ENCODE measurements at places on chromosomes 5 and 9.

DNA sequence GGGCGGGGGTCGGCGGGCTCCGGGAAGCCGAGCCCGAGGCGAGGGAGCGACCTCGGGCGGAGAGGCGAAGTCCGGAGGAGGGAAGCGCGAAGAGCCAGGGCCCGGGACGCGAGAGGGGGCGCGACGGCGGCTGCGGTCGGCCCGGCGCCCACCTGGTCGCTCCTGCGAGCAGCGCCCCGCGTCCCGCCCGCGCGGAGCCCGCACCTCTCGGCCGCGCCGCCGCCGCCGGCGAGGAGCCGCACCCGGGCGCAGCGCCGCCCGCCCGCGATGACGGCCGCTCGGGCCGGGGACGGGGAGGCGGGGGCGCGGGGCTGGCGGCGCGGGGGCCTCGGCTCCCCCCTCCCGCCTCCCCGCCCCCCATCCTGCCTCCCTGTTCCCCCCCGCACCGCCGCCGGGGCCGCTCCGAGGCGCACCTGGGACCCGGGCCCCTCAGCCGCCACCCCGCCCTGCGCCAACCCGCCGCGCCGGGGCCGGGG is 2.6 kb downstream of the NR5A1 start:
- DNase-seq = no peak

DNA sequence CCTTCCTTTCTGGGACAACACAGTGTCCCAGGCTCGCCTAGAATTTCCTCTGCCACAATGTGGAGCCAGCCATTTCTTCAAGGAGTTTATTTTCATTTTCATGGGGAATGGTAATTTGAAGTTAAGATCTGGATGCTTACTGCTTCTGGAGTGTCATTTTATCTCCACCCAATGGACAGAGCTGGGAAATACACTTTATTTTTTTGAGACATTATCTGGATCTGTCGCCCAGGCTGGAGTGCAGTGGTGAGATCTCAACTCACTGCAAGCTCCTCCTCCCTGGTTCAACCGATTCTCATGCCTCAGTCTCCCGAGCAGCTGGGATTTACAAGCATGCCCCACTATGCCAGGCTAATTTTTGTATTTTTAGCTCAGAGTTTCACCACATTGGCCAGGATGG is 12.7 kb upstream of the THG1L start:
- DNase-seq = no peak

DNA sequence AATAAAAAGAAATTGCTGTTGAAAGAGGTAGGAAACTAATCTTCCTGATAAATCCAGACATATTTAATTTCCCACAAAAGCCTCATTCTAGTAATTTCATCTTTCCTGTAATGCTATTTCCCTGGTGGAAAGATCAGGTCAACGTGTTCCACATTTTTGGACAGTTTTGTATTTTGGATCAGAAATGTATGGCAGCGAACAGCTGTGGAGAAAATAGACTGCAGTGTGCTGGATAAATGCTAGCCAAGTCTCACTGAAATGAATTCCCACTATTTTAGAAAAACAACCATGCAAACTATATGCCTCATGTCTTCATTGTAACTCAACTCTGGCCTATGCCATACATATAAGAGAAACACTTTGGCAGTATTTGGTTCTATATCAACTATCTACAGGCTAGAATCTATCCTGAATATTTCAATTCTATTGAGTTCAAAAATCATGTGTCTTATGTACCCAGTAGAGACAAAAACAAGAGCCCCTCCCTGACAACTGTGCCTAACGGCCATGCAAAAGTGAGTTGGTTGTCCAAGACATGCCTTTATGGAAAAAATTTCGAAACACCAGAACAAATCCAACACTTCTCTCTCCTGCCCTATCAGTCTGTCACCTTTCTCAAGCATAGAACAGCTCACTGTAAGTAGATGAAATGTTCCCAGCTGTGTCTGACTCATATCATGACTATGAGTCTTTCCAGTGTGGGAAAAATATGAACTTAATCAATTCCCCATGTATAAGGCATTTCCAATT is 191.3 kb upstream of the NREP start:
- no peak for DNase-seq

DNA sequence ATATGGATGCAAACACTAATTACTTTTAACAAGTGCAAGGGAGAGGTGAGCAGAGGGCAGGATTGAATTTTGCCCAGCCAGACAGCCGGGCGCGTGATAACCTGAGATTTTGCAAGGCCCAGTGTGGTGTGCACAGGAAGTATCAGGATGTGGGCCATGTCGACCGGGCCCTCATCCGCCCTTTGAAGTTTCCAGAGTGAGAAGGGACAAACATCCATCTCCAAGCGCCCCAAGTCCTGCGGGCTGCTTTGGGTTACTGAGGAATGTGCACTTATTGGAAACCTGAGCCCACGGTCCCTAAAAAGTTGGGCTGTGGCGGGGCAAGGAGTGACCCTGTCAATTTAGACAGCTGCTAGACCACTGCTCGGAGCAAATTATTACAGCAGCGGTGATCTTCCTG is 272.2 kb upstream of the IRX2 start:
- DNase-seq = no peak

GRCh38 chr5:179923436-179923835 is 15.7 kb upstream of the TBC1D9B start:
- DNase-seq = no peak

GRCh38 chr5:102922111-102922720 is 167.1 kb downstream of the PAM start:
- DNase-seq = no peak
